A549 treated with dexamethasone at 1 μM for 4 hours (cell line): ENCODE measurements at places on chromosomes 4 and X. TPM values are rescaled to one million over a fixed set of nuclear protein-coding genes. Genes with fewer than 3 reads are reported as not detected.

CT45A10 gene
- total RNA-seq = 0.21 to 0.55 TPM (median 0.44 TPM) in 4 of 5 replicates, not detected in the other

SLBP gene
- total RNA-seq = 62.3 to 98.1 TPM (median 66.4 TPM) in 5 replicates

CLDN22 gene
- total RNA-seq = not detected in 5 replicates

UGT2B10 gene
- total RNA-seq = 0.05 TPM in 1 of 5 replicates, not detected in the others

SPANXA1 gene
- total RNA-seq = 0.14 to 0.25 TPM (median 0.17 TPM) in 3 of 5 replicates, not detected in the others

TLR2 gene
- total RNA-seq = 0.46 to 0.99 TPM (median 0.85 TPM) in 5 replicates

SATL1 gene
- 0.02 to 0.03 TPM in 2 of 5 replicates, not detected in the others for total RNA-seq

TLL1 gene
- total RNA-seq = 0.11 to 0.28 TPM (median 0.14 TPM) in 5 replicates

ADH1C gene
- total RNA-seq = not detected in 5 replicates

EXOC1L gene
- total RNA-seq = not detected in 5 replicates

TMPRSS11D gene
- total RNA-seq = not detected in 5 replicates

DUSP21 gene
- not detected in 5 replicates for total RNA-seq

ENPEP gene
- total RNA-seq = 0.01 to 0.07 TPM (median 0.05 TPM) in 5 replicates

LSM6 gene
- total RNA-seq = 32.1 to 53.5 TPM (median 35.8 TPM) in 5 replicates

ANK2 gene
- 0.52 to 1.4 TPM (median 0.85 TPM) in 5 replicates for total RNA-seq

CNKSR2 gene
- total RNA-seq = 2.0 to 2.9 TPM (median 2.7 TPM) in 5 replicates

HS3ST1 gene
- total RNA-seq = 0.35 to 1.3 TPM (median 0.50 TPM) in 5 replicates
